Natural killer cell treated with Interleukin-12 subunit alpha and Interleukin-12 subunit beta and Interleukin-15 and Interleukin-18, amount 100 ng/mL, for 72 hours (primary cell): ENCODE measurements at places on chromosomes 4 and X. TPM values are rescaled to one million over a fixed set of nuclear protein-coding genes. Genes with fewer than 3 reads are reported as not detected.

GRCh38 chr4:83257811-83258210 is 26.8 kb downstream of the COQ2 start:
- H3K27ac ChIP-seq = no peak overlapping the region
- DNase-seq = no peak
- H3K4me1 ChIP-seq = peaks cover 36% of the 10 kb centered on the region

- no peaks in the 10 kb centered on the region for H3K36me3 ChIP-seq
- H3K27me3 ChIP-seq = no peaks in the 10 kb centered on the region
- no peak for DNase-seq
- no peak overlapping the region for H3K27ac ChIP-seq
Observed at GRCh38 chrX:127764674-127765073, 287.5 kb downstream of the ACTRT1 start.

F8A3 gene
- 46.4 TPM for total RNA-seq

GRCh38 chrX:39875834-39876628 is 221.7 kb downstream of the BCOR start:
- H3K4me3 ChIP-seq = no peak overlapping the region
- no peaks in the 10 kb centered on the region for H3K27me3 ChIP-seq
- DNase-seq = no peak
- peaks cover 29% of the 10 kb centered on the region for H3K4me1 ChIP-seq

PLXNB3 gene
- total RNA-seq = 0.48 TPM

- no peak overlapping the region for H3K27ac ChIP-seq
- H3K36me3 ChIP-seq = no peaks in the 10 kb centered on the region
- DNase-seq = no peak
Observed at GRCh38 chr4:175951794-175952193, 113.8 kb upstream of the WDR17 start.
